RKO (cell line): ENCODE measurements at places on chromosomes 12 and 14.

GRCh38 chr12:103929784-103930033 lies 501 bp upstream of the HSP90B1 start:
- DNase-seq: no peak

DNA sequence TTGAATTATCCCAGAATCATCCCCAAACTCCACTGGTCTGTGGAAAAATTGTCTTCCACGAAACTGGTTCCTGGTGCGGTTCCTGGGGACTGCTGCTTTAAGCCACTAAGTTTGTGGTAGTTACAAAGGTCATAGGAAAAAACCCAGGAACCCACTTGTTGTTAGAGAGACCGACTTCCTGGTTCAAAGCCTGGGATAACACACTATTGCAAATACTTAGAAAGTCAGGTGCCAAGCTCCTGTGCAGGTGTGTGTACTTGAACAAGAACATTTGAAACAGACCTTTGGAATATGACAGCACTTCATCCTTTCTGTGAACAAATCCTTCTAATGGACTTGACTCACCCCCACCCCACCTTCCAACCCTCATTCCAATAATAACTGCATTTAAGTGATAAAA lies 519.6 kb downstream of the GLT1D1 start:
- DNase-seq: no peak

DNA sequence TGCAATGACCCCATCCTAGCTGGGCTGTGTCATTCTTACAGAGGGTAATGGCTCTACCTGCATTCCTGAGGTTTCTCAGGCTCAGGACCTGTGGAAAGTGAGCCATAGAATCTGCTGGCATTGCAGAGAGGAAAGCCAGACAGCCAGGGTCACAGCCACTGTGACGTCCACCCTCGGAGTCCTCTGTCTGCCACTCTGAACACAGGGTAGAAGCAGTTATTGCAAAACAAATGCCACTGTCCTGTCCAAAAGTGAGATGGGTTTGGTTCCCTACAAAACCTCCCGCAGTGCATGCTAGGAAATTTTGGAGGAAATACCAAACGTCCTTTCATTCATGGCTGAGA lies 37.8 kb downstream of the TNFAIP2 start:
- no peak for DNase-seq

GRCh38 chr14:22977684-22978486 lies 4.5 kb downstream of the AJUBA start:
- peak; percentile 56 for DNase-seq

DNA sequence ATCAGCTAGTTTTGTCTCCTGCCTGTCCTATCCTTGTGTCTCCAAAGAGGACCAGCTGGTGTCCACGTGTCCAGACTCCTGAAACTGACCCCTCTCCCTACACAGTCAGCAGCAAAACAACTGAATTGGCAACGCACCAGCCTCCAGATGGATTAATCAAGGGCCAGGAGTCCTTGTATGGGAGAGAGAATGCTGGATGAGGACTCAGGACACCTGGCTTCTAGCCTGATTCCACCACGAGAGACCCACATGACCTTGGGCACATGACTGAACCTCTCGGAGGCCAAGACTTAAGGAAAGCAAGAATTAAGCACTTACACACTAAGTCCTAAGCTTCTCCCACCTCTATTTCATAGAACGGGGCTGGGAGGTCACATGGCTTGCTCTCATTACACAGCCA lies 60.4 kb upstream of the CMKLR1 start:
- no peak for DNase-seq

- peak; percentile 59 for DNase-seq
Measured at GRCh38 chr12:82896979-82897378, 210.3 kb downstream of the TMTC2 start.

- no peak for DNase-seq
Measured at GRCh38 chr12:78118036-78118435, 287.3 kb downstream of the NAV3 start.

DNA sequence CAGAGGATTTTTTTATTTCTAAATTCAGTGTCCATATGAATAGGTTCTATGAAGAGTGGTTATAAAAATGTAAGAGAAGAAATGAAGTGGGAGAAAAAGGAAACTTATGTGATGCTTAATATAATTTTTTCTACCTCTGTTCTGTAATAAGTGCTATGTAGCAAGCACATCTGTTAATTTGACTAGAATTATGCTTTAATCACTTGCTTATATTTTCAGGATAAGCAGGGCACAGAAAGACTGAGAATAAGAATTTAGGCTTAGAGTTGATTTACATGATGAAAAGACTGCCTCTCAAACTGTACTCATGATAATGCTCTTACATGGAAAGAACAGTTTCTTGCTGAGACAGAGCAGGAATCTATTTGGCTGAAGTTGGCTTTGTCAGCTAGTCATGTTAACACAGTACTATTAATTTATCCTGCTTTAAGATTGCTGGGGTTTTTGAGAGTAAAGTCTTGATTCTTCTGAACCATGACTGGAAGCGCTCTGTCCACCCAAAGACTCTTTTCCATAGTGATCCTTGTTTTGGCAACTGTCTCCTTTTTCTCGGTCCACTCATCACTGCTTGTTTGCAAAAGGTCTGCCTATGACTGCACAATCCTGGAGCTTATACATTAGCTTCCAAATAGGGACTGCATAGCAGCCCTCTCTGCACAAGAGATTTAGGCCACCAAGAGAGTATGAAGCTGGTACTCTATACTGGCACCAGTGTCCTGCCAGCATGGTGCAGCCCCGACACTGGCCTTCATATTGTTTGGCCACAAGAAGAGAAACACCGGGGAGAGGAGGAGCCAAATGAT lies 98.8 kb downstream of the AKAP6 start:
- no peak for DNase-seq

- no peak for DNase-seq
Measured at GRCh38 chr12:73180734-73181133, 908.6 kb downstream of the TRHDE start.

DNA sequence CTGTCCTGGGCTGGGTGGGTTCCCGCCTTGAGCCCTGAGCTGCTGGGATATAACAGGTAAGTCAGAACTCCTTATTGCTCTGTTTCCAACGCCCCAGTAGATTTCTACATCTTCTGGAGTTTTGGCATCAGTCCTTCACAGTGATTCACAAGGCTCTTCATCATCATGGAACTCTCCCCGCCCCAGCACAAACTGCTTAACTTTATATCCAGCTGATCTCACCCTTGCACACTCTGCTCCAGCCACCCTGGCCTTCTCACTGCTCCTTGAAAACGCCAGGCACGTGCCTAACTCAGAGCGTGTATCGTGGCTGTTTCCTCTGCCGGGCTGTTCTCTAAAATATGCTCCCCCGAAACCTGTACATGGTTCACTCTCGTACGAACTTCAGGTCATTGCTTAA lies 264.9 kb downstream of the NOVA1 start:
- DNase-seq: peak; percentile 6

DNA sequence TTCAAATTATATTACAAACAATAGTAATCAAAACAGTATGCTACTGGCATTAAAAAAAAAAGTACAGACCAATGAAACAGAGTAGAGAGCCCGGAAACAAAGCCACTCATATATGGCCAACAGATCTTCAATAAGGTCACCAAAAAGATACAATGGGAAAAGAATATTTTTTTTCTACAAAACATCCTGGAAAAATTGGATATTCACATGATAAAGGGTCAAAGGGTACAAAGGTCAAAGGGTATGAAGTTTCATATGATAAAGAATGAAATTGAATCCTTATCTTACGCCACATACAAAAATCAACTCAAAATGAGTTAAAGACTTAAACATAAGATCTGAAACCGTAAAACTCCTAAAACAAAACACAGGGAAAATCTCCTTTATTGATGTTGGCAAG lies 168.5 kb upstream of the PELI2 start:
- DNase-seq: no peak

DNA sequence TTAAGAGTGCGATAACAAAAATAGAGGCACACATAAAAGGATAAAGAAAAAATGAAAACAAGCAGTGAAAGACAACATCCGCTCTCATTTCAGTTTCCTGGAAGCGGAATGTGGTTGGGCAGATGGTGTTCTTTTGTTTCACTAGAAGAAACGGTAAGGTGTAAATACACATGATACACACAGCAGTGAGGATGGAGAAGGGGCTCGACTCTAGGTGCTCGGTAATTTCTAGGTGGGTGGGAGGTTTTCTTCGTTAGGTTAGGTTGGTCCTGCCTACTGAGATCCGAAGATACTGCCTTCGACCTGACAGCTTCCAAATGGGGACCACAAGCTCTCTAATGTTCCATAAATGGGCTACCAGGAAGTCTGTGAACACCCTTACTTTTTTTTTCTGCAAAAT lies 1082.5 kb downstream of the BCL11B start:
- DNase-seq: no peak

GRCh38 chr12:131025939-131026702 lies 72.4 kb downstream of the ADGRD1 start:
- no peak for DNase-seq

DNA sequence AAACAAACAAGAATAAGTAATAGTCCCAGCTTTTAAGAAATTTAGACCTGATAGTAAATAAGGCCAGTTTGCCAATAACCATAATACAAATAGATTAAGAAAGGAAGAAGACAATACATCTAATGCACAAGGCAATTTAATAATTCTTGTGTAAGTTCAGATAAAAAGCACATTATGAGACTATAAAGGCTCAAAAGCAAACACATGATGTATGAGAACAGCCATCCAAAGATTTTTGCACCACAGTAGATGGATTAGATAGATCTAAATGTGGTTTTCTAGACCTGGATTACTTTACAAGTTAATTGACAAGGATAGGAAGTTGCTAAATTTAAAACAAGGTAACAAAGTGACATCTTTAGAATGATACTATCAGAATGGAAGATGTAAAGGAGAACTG lies 125.4 kb downstream of the PRKD1 start:
- no peak for DNase-seq

DNA sequence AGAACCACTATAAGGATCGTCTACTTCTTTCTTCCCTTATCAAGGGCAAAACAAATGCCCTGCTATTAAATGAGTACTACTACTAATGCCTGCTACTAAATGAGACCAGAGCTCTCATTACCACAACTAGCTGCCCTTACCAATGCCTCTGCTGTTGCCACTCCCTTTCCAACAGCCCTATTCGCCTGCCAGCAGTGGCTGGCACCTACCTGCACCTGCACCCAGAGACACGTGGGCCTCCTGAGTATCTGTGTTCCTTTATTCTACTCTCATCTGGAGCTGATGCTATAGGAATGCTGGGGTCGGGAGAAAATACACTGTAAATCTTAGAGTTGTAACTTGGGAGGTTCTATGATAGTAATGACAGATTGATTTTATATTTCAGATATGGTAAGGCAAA lies 174.7 kb downstream of the SLC2A13 start:
- no peak for DNase-seq

DNA sequence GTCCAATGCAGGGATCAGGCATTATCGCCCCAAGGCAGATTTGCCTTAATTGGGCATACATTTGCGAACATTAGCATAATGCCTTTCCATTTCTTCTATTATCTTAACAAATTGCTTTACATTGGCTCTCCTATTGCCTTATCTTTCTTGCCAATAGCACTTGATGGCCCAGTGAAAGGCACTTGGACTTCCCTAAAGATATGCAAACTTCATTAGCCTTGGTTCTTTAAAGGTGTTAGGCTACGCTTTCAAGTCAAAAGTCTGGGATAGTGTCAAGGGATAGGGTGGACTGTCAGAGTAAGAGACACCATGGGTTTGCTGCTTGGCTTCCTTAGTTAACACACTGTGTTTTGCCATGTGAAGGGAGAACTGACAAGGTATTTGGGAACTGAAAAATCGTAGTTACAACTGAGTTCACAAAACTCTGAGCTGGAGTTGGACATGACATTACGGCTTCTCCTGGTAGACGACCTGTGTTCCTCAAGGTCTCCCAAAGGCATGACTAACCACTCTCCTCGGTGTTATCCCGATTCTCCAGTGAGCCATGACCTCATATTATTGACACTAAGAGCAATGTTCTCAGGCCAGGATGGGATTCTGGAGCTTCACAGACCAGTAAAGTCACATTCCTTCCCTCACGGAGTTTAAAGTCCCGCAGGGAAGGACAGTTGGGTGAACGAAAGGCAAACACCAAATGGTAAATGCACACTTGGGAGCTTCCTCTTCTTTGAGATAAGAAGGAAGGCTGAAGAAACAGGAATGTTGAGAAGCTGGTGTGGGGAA lies 65.2 kb downstream of the TBC1D30 start:
- no peak for DNase-seq

GRCh38 chr14:100534528-100535286 lies 52.5 kb downstream of the BEGAIN start:
- no peak for DNase-seq

GRCh38 chr12:115437061-115437567 lies 753.1 kb upstream of the TBX3 start:
- no peak for DNase-seq

GRCh38 chr14:76918782-76919394 lies 92.7 kb downstream of the LRRC74A start:
- peak; percentile 94 for DNase-seq

DNA sequence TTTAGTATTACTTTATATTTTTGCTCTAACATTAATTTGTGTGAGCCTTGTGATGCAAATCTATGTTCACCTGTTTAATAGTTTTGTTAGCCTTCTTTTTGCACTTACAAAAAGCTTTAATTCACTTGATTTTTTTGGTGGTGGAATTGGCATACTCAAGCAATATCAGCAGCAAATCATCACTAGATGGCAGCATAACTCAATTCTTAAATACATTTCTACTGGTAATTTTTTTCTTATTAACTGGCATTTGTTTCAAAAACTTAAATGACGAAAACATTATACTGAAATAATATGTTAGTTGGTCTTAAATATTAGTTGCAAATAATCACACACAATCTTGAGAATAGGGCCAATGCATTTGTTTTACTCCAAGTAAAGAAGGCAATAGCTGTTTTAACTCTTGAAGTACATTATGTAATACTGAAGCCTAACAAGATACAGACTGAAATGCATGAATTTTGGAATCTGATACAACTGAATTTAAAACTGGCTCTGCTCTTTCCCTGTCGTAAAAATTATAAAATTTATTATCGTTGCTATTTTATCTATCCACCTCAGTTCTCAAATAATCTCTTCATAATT lies 151.5 kb downstream of the ATXN7L3B start:
- DNase-seq: peak; percentile 78

DNA sequence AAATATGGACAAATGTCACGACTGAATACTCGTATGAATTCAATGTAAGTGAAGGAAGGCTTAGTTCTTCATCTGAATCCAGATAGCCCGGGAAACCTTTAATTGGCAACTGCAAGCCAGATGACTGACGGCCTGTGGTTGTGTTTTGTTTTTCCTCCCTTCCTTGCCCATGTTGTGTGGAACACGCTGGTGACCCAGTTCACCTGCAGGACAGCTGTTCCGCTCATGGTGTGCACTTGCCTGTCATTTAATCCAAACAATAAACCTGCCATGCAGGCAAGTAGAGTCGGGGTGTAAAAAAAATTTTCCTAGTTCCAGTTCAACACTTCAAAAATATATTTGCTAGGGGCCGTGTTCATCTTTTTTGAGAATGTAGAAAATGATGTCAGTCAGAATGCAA lies 88.0 kb downstream of the TMEM132D start:
- DNase-seq: no peak

- peak; percentile 58 for DNase-seq
Measured at GRCh38 chr12:39441963-39442830, 723 bp downstream of the KIF21A start.

GRCh38 chr12:8065991-8066594 lies at the start of gene C3AR1:
Gene C3AR1 (minus strand): TSS chr12:8066359. CDS start chr12:8060185, 6,174 bp downstream.
- peak; percentile 77 for DNase-seq
